Femur (tissue), 1 donor: ENCODE measurements at places on chromosomes 2 and 18.
A peak's percentile ranks its signal among the peaks of the same experiment; 100 is the strongest.

DNA sequence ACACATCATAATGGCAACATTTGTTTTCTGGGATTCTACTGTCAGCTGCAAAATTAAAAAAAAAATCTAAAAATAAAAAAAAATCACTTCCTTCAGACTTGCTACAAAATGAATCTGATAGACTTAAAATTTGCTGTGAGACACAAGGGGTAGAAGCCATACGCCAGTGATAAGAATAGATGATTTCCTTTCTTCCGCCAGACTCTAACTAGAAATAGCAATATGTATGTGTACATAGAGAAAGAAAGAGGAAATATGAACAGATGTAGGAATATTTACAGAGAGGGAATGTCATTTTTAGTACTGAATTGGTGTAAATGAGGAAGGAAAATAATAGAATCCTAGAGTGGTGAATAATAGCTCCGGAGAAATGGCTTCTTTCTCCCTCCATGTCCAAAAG, 574.2 kb downstream of the DCC start:
- no peak for DNase-seq

DNA sequence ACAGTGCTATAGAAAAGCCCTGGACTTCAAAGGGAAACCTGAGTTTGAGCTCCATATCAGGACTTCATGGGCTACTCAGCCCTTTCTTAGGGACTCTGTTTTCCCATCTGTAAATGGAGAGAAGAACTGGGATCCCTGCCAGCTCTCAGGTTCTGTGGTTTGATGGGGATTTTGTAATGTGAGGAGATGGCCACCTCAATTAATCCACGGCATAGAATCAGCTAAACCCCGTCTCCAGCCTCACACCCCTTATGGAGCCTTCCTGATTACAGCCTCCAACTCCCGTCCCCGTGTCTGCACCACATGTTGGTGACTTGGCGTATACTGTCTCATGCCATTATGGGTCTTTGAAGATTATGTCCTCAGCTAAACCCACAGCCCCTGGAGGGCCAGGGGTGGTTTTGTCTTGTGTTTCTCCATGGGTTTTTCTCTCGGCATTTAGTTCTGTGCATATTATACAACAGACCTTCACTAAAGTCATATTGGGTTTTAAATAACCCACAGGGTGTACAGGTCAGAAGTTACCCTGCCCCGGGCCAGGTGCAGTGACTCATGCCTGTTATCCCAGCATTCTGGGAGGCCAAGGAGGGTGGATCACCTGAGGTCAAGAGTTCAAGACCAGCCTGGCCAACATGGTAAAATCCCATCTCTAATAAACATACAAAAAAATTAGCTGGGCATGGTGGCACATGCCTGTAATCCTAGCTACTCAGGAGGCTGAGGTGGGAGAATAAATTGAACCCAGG, 63.8 kb upstream of the PPP1CB start:
- no peak for DNase-seq

DNA sequence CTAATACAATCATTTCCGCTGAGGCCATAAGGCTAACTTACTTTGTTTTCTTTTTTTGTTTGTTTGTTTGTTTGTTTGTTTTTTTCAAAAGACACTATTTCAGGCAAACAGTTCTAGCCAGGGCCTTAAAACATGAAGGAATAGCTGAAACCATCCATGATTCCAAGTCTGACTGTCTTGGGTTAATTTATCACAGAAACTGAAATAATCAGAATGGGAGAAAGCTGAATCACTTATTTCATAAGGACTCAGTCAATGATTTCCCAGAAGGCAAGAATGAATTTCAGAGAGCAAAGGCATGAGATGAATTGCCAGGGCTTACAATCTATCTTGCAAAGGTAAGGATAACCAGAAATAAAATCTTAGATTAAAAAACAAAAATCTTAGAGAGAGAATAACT, 1315.1 kb downstream of the SUCLG1 start:
- DNase-seq = no peak

DNA sequence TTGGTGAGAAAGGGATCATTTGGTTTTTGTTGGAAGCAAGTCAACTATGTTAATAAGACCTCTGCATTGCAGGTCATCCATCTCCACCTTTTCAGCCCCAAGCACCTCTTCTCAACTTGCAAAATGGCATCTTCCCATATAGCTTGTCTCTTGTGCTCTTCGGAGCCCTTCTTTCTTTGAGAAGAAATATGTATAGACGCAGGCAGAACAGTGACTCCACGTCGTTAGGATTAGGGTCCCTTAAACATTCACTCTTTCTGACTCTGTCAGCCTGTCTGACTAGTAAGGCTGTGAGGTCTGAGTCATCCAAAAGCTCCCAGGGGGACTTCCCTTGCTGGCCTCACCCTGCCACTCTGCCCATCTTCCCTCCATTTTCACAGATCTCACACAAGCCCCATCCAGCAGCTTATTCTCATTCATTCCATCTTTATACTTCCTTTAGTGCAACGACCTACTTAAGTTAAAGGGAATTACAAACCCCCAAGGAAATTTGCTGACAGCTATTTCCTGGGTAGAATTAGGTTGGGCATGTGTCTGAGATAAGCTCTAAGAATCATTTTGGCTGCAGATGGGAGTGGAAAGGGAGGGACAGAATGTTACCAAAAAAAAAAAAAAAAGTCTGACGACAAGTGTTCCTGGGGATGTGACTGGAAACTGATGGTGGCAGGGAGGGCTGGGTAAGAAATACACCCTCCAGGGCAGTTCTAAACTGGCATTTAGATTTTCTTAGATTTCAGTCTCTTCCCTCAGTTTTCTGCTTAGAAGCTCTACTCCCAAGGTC, 37.7 kb upstream of the MEX3C start:
- no peak for DNase-seq

DNA sequence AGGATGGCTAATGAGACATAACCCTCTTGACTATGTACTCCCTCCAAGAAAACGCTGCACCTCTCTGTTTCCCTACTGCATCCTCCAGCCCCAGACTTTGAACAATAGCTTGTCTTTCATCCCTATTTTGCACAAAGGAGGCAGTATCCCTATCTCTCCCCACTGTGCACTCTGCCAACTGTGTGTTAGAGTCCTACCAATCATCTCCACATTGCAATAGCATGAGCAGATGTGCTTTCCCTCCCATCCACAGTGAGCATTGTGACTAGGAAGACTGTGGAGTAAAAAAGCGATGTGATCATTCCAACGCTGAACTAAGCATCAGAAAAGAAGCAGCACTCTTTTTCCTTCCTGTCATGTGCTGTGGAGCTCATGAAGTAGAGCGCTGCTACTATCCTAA, 206.3 kb upstream of the GULP1 start:
- no peak for DNase-seq

DNA sequence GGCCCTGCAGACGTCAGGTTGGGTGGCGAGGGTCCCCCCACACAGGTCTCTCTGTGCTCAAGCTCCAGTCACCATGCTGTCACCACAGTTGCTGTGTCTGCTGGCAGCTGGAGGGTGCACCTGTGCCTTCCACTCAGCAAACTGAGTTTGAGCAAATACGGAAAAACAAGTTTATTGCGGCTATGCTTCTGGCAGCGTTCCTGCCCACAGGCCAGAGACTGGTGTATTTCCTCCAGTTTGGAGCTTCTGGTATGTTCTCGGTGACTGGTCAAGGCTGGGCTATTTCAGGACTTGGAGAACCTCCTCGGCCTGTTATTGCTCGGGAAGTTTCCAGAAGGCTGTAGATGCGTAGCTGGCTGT, 132.6 kb downstream of the SEPTIN10 start:
- DNase-seq = peak; percentile 58

GRCh38 chr2:64036034-64036705, 16.9 kb upstream of the VPS54 start:
- DNase-seq = no peak

DNA sequence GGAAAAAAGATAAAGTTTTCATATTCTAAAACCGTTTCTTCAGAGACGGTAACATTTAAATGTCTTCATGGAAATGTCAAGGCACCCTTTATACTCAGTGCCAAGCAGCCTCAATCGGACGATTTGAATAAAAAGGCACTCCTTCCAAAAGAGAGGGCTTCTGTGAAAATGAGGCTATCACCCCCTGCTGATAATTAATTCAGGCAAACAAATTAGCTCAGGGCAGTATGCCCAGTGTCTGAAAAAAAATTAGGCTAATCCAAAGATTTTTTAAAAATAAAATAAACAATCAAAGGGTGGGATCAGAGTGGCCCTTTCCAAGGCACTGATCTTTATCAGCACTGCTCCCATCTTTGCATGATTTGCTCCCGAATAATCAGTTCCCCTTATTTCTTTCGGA, 151.0 kb upstream of the PID1 start:
- no peak for DNase-seq

DNA sequence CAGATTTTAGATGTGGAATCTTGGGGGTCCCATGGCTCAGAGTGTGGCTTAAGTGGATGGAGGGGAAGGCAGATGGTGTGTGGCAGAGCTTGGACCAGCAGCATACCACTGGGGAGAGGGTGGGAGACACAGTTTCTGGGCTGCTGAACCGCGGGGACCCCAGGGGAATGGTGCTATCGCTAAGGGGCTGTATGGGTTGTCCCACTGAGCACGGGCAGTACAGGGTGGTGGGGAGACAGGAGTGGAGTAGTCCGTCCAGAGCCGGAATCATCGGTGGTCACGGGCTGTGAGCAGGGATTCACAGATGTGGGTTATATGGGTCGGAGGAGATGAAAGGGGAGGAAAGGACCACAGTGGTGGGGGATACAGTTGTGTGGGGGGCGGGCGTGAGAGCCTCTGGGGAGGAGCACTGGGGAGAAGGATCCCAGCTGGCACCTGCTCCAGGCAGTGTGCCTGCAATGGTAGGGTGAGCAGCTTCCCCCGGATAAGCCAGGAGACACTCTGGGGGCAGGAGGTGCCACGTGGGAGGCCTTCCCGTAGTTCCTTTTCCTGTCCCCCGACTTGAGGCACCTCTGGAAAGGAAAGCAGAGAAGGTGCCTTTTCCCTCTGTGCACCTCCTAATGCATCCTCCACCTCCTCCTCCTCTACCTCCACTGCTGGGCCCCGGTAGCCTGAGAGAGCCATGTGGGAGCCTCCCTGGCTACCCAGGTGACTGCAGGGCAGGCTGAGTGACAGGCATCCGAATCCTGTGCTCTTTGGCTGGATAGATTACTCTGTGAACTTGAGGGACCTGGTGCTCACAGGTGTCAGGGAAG, 24.9 kb downstream of the IGFBP5 start:
- no peak for DNase-seq

DNA sequence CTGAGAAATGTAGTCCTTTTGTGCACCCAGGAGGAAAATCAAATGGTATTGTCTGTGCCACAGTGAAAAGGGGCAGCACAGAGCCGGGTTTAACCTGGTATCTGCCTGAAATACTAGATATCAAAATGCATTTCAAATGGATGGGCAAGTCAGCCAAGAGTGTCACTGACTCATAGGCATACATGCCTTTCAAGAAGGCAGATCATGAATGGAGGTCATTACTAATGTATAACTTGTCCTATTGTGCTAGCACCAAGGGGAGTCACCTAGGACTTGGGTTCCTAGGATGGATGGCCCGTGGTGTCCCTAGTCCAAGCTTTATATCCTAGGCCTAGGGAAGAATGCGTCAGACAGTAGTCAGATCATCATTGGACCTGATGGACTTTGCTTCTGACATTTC, 49.9 kb downstream of the TCF7L1 start:
- DNase-seq = no peak

DNA sequence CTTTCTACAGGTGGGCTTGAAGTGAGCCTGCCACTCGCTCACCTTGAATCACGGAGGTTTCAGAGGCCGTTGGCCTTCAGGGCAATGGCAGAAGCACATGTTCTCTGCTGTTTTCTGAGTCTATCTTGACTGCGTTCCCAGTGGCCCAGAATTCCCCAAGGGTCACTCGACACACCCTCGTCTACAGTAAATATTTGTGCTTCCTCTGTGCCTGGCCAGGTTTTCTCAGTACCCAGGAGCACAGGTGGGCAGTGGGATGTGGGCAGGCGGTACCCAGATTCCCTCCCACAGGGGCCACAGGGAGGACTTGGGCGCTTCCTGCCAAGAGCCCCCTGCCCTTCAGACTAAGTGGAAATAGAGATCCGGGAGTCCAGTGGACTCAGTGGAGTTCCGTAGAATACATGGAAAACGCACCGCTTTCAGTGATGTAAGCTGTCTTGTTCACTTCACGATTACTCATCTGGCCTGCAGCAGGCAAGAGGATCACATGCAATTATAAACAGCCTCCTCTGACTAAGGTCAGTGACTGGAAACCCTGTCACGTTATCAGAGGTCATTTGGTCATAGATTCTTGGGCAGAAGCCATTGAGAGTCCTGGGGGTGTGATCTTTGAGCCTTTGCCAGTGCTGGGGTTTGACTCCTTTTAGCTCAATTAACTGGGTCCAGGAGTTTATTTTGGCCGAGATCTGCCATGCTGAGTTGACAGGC, 179.8 kb downstream of the NEDD4L start:
- peak; percentile 38 for DNase-seq

GRCh38 chr2:211766689-211767088, 771.9 kb downstream of the ERBB4 start:
- no peak for DNase-seq

- no peak for DNase-seq
Measured at GRCh38 chr2:75130171-75130570, 69.1 kb downstream of the TACR1 start.

DNA sequence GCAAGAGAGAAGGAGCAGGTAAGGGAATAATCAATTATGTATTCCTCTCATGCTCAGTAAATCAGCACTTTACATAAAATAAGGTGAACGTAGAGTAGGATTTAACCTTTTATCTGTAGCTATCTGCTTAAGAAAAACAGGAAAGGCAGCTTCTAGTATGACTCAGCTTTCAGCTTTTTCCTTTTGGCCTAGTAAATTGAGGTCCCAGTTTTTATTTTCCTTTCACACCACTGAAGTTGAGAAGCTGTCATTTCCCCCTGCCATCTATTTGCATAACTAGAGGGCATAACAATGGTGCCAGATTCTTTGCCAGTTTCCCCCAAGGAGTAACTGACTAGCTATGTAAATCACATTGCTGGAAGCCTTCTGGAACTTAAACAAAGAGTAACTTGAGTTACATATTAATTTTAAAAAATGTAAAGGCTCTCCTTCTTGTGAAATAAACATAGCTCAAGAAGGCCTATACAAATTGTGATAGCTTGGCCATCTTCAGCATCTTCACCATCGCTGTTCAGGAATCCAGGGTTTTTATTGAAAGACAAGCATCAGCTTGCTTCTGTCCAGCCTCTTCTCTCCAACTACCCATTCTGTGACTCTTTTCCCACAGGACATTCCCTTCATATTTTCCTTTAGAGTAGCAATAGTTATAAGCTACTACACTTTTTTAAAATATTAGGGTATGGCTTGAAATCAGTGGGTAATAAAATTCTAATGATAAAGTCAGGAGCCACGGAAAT, 97.0 kb downstream of the KYNU start:
- no peak for DNase-seq

DNA sequence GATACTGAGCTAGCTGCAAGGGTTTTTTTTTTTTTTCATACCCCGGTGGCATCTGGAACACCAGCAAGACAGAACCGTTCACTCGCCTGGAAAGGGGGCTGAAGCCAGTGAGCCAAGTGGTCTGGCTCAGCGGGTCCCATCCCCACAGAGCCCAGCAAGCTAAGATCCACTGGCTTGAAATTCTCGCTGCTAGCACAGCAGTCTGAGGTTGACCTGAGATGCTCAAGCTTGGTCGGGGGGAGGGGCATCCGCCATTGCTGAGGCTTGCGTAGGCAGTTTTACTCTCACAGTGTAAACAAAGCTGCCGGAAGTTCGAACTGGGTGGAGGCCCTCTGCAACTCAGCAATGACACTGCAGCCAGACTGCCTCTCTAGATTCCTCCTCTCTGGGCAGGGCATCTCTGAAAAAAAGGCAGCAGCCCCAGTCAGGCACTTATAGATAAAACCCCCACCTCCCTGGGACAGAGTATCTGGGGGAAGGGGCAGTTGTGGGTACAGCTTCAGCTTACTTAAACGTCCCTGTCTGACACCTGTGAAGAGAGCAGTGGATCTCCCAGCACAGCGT, 5.1 kb upstream of the MIB1 start:
- DNase-seq = peak; percentile 26
